Mammary epithelial cell (primary cell): ENCODE measurements at places on chromosomes 3 and 15. TPM values are rescaled to one million over a fixed set of nuclear protein-coding genes. Genes with fewer than 3 reads are reported as not detected.

CD276 gene
- 50.5 TPM for total RNA-seq

RARB gene
- 8.2 TPM for total RNA-seq

CORO2B gene
- total RNA-seq: 4.3 TPM

NEK10 gene
- 3.7 and 5.1 TPM in 2 replicates for total RNA-seq

ANKRD34C gene
- total RNA-seq: not detected
